Left colon (tissue), 2 donors: ENCODE measurements at places on chromosomes 6 and 20. TPM values are rescaled to one million over a fixed set of nuclear protein-coding genes. Genes with fewer than 3 reads are reported as not detected.

DNA sequence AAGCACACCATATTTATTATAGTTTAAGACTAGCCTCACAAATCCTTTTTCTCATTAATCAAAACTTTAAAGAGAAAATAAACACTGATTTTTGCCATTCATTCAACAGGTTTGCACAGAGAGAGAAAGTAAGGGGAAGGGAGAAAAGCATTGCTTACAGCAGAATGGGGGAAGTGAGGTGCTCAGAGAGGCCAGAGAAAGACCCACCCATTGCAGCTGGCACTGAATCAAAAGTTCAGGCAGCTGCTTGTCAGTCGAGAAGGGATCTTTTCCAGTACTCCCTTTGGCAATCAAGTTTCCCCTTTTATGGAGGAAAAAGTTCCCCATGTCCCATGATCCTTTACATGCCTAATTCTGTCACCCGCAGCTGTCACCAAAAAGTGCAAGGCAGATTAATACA lies 8.0 kb upstream of the CRISP2 start:
- no peak for DNase-seq

GRCh38 chr6:145245119-145245518 lies 490.2 kb downstream of the EPM2A start:
- no peak for DNase-seq

- DNase-seq, result no peak
These were observed 21.3 kb upstream of the CST1 start for GRCh38 chr20:23772074-23772473.

DNA sequence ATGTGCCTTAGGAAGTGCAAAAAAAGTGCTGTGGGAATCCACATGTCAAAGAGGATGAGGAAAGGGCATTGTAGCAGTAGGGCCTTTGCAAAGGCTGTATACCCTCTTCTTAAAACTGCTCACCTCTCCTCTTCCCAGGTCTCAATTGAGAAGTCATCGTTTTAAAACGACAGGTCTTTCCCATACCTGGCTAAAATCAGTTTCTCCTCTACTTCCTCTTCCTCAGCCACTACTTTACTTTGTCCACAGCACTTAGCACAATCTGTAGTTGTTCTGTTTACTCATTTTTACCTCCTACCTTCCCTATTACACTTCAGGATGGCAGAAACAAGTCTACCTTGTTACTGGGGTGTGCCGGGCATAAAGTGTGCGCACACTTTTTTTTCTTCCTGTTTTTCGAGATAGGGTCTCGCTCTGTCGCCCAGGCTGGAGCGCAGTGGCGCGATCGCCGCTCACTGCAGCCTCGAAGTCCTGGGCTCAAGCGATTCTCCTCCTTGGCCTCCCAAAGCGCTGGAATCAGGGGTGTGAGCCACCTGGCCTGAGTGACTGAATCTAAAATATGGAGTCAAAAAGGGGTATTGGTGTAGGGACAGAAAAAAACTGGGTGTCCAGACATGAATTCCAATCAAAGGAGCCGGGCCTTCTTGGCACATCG lies 9.8 kb upstream of the ELOVL5 start:
- no peak for DNase-seq

DNA sequence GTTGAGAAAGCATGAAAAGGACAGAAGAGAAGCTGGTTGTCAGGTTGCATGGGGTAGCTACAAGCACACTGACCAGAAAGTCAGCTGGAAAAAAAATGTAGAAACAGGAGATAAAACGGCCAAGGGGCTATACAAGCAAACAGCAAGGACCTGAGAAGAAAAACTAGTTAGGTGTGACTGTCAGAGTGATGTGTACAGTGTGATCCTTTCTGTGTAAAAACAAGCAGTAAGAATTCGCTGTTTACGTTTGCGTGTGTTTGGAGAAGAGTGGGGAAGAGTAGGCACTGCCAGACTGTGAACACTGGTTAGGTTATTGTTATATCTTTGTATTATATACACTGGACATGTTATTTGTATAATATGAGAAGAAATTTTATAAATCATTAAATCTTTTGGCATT lies 28.1 kb downstream of the PTPN1 start:
- no peak for DNase-seq

The DEFB123 gene
- total RNA-seq, result not detected

The EDN1 gene
- total RNA-seq, result 24.8 TPM

The PGBD1 gene
- 1.4 TPM for total RNA-seq
